ENCODE measurements at places on chromosomes 11 and 22.

- no peak for DNase-seq
These were observed 18.4 kb upstream of the LRRC55 start for GRCh38 chr11:57163160-57163868.

- DNase-seq = no peak
These were observed 200.0 kb downstream of the LARGE1 start for GRCh38 chr22:33720166-33720878.

GRCh38 chr11:1777737-1778136 is 14.0 kb upstream of the CTSD start:
- DNase-seq = peak; percentile 35

DNA sequence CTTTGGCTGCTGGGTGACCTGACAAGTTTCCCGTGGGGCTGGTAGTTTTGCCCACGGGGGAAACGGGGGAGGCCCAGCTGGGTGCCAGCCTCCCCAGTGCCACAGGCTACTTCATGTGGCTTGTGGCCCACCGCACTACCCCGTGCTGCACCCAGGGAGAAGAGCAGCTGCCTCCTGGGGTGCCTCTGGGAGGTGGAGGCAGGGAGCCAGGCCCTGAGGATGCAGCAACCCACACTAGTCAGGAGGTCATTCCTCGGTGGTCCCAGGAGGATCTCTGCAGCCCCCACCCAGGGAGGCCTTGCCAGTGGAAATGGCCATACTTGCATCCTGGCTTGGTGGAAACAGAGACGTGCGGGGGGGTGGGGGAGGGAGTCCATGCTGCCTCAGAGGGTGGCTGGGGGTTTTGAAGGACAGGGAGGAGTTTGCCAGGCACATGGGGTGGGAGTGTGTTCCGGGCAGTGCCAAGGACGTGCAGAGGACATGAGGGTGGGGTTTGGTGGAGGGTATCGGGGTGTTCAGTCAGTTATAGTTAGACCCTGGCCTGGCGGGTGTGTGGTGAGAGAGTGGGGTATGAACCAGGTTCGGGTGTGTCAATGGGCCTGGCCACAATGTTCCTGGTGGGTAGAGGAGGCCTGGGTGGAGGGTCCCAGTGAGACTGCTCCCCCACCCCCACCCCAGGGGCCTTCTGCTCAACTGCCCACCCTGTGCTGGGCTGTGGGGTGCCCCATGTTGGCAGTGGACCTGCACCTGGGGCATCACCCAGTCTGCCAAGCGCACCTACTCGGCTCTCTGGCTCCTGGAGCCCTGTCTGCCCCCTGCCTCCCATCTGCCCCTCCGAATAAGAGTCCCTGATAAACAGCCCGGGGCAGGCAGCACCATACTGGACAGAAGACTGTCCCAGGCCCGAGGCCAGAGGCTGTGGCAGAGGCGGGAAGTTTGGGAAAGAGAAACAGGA is 3.8 kb downstream of the PIM3 start:
- DNase-seq = peak; percentile 22

- DNase-seq = no peak
These were observed 7.9 kb downstream of the MRPL16 start for GRCh38 chr11:59802639-59803176.

GRCh38 chr11:10329935-10330334 is 25.1 kb downstream of the ADM start:
- DNase-seq = no peak

- DNase-seq = no peak
These were observed 83.1 kb downstream of the PTPRJ start for GRCh38 chr11:48063424-48063978.

GRCh38 chr22:49042877-49043859 is 784.5 kb downstream of the BRD1 start:
- peak; percentile 8 for DNase-seq

DNA sequence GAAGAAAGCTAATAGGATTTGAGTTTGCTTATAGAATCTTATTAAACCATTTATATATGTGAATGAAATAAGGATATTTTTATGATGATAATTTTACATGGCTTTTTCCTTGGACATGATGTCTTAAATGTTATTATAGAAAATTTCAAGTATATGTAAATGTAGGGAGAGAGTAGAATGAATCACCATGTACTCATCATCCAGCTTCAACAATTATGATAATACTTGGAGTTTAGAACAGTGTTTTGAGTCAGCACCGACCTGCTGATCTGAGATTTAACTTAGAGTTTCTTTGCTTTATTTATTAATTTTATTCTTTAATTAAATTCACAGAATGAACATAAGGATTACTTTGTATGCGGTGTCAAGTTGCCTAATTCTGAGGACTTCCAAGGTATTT is 193.5 kb downstream of the UVRAG start:
- DNase-seq = no peak

Measured in upper lobe of left lung (tissue), 6 donors.